Posterior cingulate gyrus (tissue), 11 donors: ENCODE measurements at places on chromosomes 6 and 20.

DNA sequence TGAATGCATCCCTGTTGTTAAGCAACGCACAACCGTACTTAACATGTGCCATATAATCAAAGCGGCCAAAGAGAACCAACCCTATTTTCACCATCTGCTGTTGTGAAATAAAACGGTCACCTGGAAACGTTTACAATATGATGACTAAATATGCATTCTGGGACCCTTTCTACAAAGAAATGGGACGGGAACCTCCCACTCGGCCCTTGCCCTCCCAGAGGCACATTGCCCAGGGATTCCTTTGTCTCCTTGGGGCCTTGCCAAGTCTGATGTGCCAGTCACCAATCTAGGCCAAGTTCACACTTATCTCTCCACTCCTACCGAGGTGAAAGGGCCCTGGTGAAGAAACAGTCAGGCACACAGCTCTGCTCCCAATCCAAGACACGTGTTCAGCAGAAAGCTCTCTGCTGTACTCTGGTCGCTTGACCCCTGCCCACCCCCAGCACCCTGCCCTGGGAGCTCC, 427.4 kb upstream of the JARID2 start:
- no peak for DNase-seq

GRCh38 chr6:131136021-131136786, 937 bp downstream of the AKAP7 start:
- no peak for DNase-seq

- no peak for DNase-seq
Observed at GRCh38 chr20:23880417-23880816, 869 bp upstream of the CST5 start.

GRCh38 chr6:25330796-25331685, 51.9 kb downstream of the CARMIL1 start:
- DNase-seq: no peak

DNA sequence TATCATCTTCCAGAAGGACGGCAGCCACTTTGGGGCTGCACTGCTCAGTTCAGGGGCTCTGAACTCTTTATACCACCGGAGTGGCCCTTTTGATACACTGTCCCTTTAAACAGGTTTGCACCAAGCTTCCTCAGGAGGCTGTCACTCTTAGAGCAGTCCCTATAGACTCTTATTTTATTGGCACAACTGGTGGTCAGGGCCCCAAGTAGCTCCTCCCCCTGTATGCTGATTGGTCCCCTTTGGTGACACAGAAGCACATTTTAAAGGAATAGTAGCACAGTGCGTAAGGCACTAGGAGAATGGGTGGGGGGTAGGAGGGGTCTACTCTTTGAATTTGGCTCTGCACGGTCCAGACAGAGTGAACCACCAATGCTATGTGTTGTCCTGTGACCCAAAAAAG, 122.6 kb upstream of the MLN start:
- no peak for DNase-seq

DNA sequence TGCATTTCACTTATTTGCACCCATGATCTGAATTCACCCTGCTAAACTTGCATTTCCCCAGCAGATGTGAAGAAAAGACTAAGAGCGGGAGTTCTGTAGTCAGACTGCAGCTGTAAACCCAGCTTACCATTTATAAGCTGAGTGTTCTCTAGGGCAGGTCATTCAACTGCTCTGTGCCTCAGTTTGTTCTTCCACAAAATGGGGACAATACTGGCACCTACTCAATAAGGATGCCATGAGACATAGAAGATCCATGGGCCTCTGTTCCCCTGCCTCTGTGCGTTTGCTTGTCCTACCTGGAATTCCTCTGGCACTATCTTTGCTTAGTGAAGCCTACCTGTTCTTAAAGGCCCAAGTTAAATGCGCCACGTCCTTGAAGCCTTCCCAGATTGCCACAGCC, 12.2 kb upstream of the MDFI start:
- DNase-seq: no peak
